ENCODE measurements at places on chromosomes 2 and 18. TPM values are rescaled to one million over a fixed set of nuclear protein-coding genes. Genes with fewer than 3 reads are reported as not detected.

The NEMP2 gene
- total RNA-seq: 2.2 TPM

DNA sequence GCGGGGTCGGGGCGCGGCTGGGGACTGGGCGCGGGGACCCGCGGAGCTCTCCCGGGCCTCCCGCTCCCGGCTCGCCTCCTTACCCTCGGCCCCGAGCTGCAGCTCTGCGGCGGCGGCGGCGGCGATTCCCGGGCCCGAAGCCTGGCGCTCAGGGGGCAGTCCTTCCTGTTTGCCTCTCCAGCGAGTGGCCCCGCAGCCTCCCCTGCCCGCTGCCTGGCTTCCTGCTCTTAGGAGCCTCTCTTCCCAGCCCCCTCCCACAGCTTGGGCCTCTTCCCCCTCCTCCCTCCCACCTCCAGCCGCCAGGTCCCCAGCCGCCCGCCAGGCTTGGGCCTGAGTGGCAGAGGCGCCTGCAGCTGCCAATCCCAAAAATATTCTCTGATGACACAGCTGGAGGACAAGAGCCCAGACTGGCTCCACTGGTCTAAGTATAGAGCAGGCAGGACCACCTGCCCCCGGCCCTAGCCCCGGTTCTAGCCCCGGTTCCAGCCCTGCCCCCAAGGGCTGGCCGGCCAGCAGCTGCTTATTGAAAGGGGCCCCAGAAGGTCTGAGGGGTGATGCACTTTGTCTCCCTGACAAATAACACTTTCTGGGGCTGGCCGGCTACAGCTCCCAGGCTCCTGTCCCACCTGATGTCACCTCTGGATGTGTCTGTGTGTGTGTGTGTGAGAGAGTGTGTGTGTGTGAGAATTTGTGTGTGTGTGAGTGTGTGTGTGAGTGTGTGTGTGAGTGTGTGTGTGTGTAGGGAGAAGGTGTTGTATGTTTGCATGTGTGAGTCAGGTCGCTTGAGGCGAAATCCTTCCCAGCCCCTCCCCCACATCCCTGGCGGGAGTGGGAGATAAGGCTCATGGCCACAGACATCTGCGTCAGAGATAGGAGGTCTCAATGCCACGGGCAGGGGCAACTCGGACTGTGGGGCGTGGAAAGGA is at the start of gene OBSL1:
TSS of gene OBSL1 (minus strand) at position 229 of the 926 bp plus-strand sequence. CDS start 307 bp downstream, outside the sequence.
- DNase-seq: peak; percentile 70

DNA sequence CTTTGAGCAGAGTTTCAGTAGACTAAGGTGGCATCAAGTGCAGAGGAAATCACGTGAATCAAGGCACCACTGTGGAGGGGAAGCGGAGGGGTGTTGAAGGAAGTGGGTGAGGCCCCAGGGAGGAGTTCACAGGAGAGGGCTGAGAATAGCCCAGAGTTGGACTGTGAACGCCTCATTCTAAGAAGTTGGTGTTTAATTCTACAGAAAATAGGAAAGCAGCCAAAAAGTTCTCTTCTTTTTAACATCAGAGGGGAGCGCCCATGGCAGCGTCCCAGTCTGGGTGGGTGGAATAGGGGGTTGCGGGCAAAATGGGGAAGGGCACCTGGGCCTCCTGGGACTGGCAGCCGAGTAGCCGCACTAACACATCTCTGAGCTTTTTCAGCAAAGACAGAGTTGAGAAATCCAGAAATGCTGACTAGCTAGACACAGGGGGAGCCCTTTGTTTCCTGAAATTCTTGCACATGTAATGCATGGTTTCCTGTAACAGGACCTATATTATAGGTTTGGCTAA is 97.0 kb downstream of the NEB start:
- DNase-seq: no peak

DNA sequence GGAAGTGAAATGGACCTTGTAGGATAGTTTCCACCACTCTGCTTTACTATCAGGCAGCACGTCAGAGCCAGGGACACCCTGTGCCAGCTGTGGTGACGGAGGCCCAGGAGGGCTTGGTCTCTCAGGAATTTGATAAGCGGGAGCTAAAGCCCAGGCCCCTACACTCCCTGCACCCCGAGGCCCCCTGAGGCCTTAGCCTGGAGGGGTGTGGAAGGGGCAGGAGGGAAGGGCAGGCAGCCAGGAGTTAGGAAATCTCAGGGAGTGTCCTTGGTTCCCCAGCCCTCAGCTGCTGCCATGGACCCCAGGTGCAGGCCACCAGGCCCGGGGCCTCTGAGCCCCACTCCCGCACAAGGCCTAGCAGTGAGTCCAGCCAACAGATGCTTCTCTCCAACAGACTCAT is 38.2 kb downstream of the PDIA6 start:
- DNase-seq: no peak

GRCh38 chr2:217065012-217065290 is 205.1 kb upstream of the TNP1 start:
- no peak for DNase-seq

DNA sequence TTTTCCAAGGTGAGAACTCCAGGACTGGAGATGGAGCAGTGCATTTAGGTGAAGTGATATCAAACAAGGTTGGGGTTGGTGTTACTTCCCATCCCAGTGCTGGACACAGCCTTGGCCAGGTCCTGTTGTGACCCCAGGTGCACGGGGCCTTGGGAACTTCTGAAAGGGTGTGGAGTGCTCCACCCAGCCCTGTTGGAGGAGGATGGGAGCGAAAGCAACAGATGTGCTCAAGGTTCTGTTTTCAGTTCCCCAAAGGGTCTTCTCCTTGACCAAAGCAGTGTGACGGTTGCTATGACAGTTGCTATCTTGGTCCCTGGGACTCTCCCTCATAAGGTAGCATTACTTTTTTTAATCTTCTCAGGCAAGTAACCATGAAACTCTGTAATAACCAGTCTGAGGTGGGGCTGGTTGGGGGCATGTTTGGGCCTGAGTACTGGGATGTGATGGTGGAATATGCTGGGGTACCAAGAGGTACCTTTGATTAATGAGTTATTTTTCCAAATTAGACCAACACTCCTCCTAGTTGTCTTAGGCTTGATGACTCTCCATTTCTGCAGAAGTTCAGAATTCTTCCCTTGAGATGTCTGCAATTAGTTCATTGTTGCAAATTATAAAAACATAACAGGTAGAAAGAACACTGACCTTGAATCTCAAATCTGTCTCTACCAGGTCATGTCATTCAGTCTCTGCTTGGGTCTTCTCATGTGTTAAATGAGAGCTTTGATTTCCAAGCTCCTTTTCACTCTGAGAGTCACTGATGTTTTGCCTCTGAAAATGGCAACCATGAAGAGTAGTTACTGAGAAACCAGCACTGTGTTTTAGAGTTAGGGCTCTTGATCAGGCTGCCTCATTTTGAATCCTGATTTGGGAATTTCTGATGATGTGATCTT is 154.5 kb downstream of the RPIA start:
- DNase-seq: no peak

- no peak for DNase-seq
These were observed 42.9 kb downstream of the CDCA7 start for GRCh38 chr2:173397539-173397938.

GRCh38 chr2:224966613-224967012 is 75.7 kb downstream of the DOCK10 start:
- DNase-seq: no peak

DNA sequence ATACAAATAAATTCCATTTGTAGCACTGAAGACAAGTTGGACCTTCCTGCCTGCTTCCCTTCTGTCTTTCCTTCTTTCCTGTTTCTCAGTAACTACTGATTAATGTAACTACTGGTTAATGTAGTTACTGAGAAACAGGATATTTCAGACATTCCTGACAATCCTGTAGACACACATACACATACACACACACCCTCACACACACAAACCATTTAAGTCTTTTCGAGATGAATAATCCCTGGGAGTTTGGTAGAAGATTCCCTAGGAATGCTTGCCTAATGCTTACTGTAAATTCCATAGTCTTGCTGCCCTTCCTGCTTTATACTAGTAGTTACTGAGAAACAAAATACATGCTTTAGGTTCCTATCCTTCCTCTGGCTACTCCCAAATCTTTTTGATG is 83.9 kb downstream of the PIK3C3 start:
- peak; percentile 96 for DNase-seq

The SPATS2L gene
- total RNA-seq: 145 TPM

- peak; percentile 79 for DNase-seq
These were observed 41.4 kb upstream of the EHBP1 start for GRCh38 chr2:62663920-62664795.

The DSC2 gene
- not detected for total RNA-seq

DNA sequence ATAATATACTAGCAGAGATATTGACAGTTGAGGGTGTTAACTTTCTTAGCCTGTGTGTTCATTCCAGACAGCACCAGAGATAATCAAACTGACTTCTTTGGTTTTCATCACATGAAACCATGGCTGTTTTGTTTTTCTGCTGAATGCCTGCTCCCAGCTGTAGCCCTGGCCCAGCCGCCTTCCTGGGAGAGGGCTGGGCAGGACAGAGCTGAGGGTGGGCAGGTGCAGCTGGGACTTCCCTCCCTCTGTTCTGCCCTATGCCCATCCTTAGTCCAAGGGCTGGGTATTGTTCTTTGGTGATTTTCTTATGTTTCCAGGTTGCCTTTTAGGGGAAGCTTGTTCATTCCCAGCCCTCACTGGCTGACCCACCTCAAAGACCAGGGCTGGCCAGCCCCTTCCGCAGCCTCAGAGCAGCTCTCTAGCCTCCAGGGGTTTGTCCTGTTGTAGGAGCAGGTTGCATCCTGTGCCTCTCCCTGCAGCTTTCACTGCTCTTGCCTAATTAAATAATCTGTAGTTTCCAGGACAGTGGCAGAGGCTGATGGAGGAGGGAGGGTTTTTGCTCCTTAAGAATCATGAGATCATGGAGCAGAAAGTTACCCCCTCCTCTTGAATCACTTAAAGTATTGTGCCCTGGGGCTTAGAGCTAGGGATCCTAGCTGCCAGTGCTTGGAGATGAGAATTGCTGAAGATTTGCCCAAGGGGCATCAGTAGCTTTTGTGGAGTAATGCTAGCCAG is 61.4 kb downstream of the MTCL1 start:
- DNase-seq: no peak

- DNase-seq: no peak
These were observed 412.7 kb downstream of the CNTNAP5 start for GRCh38 chr2:124437811-124438210.

DNA sequence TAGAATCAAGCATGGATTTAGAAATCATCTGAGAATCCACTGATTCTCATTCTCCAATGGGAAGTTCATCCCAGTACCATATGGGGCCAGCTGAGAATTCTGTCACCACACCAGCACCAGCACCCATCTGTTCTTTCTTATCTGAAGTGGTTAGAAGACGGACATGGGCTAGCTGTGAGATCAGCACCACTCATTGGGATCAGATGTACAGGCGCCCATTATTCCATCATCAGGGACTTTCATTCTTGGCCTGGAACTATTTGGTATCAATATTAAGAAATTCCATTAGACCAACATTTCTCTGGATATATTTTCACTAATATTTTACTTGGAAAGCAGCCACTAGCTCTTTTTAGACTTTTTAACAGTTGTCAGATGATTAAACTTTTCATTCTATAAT is 185.9 kb upstream of the LINC00305 start:
- no peak for DNase-seq

The PMAIP1 gene
- 14.0 TPM for total RNA-seq

- no peak for DNase-seq
These were observed 105.5 kb downstream of the THADA start for GRCh38 chr2:43490252-43490786.

- no peak for DNase-seq
These were observed 573.5 kb upstream of the SETBP1 start for GRCh38 chr18:44107187-44107586.

GRCh38 chr18:8548186-8548585 is 61.1 kb upstream of the RAB12 start:
- DNase-seq: peak; percentile 39

The PJVK gene
- total RNA-seq: 0.72 TPM

DNA sequence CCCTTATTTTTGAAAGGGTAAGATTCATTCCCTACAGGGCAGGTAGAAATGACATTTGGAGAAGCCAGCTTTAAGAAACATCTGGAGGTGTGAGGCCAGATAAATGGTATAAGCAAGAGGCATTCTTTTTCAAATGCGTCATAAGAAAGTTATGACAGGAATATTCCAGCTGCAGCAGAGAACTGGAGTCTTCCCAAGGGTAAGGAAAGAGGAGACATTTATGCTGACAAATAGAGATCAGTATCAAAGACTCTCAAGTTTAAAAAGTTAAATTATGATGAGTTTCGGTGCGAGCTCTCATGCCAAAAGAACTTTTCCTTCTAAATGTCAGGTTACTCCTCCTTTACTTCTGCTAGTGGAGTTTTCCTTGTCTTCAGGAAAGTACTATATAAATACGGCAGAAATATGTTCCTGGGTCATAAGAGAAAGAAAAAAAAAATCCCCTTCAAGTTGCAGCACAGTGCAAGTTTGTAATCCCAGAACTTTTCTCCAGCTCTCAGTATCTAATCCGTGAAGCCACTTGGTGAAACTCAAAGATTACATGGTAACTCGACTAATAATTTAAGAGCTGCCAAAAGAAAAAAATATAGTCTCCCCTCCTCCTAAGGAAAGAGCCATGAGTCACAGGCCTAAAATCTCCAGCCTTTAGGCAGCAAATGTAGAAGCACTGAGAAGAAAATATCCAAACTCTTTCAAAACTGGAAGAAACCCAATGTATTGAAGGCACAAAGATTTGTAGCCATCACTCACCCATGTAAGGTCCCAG is 428.1 kb downstream of the MEIS1 start:
- peak; percentile 90 for DNase-seq

GRCh38 chr2:240846873-240847595 is 21.6 kb upstream of the AGXT start:
- DNase-seq: no peak

The POTEJ gene
- total RNA-seq: not detected

The SLC19A3 gene
- not detected for total RNA-seq

DNA sequence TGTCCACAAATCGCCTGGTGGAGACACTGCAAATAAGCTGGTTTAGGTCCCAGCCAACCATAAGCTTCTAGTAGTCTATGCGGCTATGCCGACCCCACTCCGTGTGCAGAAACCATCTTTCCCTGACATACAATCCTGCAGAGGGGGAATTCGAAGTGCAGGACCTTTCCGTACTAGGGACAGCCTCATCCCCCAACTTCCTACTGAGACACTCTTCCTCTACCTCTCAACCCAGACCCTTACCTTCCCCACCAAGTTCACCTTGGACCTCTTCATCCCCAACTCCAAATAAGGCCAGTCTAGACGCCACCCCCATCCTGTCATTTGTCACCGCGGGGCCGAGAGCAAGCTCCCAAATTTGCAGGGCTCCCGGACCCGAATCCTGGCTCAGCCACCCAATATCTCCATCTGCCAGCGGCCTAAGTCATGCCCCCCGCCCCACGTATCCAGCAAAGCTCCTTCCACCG is 496 bp downstream of the SUCLG1 start:
- peak; percentile 12 for DNase-seq

The DOCK10 gene
- total RNA-seq: 63.6 TPM

DNA sequence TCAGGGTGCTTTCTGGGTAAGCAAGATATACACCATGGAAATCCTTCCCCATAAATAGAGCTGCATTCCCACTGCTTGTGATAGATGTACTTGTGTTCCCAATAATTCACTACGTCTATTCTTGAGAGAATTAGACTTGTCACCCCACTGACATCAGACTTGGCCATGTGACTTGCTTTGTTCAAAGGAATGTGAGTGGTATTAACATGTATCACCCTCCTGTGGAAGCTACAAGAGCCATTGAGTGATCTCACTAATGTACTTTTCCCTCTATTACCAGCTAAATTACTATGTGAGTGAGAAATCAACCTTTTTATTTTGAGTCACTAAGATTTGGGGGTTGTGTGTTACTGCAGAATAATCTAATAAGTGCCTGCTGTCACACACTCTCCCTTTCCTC is 176.0 kb downstream of the CCDC178 start:
- DNase-seq: no peak

- no peak for DNase-seq
These were observed 1820.1 kb upstream of the LRRTM1 start for GRCh38 chr2:82124629-82125028.

- no peak for DNase-seq
These were observed 41.1 kb downstream of the SULT1C2 start for GRCh38 chr2:108329771-108330170.

The ABCA12 gene
- under 0.01 TPM for total RNA-seq

GRCh38 chr2:29526587-29527586 is 394.5 kb downstream of the ALK start:
- no peak for DNase-seq

Measured in IMR-90 (cell line).